ENCODE measurements at places on chromosomes 1 and 21. TPM values are rescaled to one million over a fixed set of nuclear protein-coding genes. Genes with fewer than 3 reads are reported as not detected.

DNA sequence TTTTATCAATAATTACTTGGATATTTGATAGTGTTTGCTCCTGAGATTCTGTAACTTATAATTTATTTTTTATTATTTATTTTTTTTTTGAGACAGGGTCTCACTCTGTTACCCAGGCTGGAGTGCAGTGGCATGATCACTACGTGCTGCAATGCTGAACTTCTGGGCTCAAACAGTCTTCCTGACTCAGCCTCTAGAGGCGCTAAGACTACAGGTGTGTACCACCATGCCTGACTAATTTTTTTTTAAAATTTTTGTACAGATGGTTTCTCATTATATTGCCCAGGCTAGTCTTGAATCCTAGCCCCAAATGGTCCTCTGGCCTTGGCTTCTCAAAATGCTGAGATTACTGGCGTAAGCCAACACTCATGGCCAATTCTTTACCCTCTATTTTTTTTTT, 845.5 kb upstream of the ADGRL4 start:
- no peak for DNase-seq

DNA sequence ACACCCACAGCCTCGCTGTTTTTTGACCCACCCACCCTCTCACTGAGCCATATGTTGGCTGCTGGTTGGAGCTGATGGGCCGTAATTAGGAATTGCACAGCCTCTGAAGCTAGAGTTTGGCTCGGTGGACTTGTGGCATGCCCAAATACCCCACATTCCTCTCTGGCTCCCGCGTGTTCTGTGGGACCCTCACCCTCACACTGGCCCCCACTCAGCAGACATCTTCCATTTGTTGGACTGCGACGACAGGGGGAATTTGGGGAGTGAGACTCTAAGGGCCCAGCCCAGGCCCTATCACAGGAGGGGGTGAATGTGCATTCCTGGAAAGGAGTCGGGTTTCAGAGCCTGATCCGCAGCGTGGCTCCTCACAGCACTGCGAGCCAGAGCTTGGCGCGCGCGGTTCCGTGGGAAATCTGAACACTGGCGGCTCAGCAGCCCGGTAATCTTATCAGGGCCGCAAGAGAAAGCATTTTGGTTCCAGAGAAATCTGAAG, 5.2 kb downstream of the RCSD1 start:
- DNase-seq: no peak

- peak; percentile 73 for DNase-seq
Observed at GRCh38 chr1:23791516-23792047, 637 bp downstream of the LYPLA2 start.

DNA sequence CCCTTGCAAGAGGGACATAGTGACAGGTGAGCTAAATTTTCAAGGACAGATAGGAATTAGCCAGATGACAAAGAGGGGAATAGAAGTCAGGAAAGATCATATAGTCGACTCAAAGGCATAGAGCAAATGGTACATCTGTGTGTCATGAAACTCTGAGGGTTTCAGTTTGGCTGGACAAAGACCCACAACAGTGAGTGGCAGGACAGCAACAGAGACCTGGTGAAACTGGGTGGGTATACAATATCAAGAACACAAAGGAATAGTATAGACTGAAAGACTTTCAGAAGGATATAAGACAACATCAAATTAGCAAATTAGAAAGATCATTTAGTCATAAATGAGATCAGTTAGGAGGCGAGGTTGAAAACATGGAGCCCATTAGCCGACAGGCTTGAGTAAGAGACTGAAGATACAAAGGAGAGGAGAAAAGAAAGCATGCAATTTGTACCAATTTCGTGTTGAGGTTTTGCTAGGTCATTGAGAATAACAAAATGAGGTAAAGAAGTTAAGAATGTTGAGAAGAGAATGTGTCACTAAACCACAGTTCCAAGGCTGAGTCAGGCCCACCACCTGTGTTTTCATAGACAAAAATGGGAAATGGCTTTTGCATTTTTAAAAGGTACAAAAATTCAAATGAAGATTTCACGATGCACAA, 213.8 kb downstream of the HHIPL2 start:
- no peak for DNase-seq

Gene ACKR1
- total RNA-seq: 164 TPM

Gene TTC39A
- 36.3 TPM for total RNA-seq

Gene CELA3A
- total RNA-seq: not detected

Gene LAMB3
- total RNA-seq: 58.5 TPM
